ENCODE measurements at places on chromosomes 3 and 15.

- DNase-seq, result no peak
Measured at GRCh38 chr3:23760325-23760724, 45.4 kb upstream of the UBE2E1 start.

DNA sequence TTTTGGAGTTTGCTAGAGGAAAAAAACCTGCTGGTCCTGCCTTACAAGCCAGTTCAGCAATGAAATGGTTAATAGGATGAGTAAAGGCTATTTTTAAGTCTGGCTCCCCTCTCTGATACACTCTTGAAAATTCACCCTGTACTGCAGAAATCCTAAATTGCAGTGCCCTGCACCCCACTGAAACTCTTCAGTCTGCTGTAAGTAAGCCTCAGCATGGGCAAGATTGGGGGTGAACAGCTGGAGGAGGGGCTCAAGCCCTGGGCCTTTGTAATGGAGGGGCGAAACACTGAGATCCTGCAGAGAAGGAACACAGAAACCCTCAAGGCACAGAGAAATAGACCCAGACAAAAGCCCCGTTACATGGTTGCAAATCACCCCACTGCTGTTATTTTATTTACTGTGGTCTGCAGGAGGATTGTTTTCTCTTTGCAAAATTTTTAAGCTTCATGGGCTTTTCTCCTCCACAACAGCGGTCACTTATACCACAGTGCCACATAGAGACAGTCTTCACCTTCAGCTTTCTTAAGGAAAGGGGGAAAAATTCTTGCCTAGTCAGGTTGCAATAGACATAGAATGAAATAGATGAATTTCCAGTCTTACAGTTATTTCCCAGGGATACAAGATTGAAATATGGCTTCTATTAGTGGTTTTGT lies 45.0 kb downstream of the SOX2 start:
- DNase-seq, result no peak

- DNase-seq, result no peak
Measured at GRCh38 chr15:101204739-101205535, 46.9 kb downstream of the CHSY1 start.

- no peak for DNase-seq
Measured at GRCh38 chr3:11312166-11312565, 40.0 kb downstream of the ATG7 start.

- DNase-seq, result no peak
Measured at GRCh38 chr15:46059921-46060594, 425.2 kb downstream of the SQOR start.

DNA sequence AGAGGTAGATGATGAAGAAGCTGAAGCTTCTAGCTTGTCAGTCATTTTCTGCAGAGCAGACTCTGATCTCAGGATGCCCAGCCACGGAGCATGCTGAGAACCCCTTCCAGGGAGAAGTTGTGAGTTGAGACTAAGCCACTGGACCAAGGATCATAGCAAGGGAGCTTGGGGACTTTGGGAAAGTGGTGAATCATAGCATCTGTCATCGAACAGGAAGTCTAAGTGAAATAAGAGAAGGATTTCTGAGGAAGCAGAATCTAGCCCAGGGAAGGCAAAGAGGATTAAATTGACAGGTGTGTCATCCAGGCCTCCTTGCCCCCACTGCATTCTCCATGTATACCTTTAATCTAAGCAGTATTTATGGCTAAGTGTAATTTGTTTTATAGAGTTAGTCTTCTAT lies 71.8 kb upstream of the TMEM108 start:
- no peak for DNase-seq

DNA sequence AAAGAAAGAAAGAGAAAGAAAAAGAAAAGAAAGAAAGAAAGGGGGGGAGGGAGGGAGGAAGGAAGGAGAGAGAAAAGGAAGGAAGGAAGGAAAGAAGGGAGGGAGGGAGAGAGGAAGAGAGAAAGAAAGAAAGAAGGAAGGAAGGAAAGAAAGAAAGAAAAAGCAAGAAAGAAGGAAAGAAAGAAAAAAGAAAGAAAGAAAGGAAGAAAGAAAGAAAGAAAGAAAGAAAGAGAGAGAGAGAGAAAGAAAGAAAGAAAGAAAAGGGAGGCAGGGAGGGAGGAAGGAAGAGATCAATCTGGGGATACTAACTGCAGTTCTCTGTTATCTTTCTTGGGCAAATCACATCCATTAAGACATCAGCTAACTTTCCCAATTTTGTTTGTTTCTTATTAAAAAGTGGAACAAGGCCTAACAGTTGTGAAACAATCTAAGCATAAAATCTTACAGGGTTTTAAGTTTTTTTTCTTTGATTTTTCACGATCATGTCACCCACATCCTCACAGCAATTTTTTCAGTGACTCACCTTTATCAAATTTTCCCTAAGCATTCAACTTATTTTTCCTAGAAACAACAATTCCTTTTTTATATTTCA lies 36.8 kb downstream of the TBC1D2B start:
- no peak for DNase-seq

DNA sequence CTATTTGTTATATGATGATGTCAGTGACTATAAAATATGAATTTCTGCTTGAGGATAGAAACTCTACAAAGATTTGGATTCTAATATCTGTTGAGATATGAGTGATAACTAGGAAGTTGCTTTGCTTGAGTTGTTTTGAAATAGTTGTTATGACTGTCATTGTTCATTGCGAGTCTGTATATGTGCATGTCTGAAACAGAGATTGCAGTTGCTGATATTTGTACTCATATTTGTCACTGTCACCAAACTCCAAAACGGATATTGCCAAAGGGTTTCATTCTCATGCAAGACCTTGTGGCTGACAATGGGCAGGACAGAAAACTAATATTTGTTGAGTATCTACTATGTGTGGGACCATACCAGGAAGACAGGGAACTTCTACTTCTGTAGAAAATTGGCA lies 240.2 kb downstream of the CD47 start:
- no peak for DNase-seq

GRCh38 chr15:66251790-66252684 lies 1.5 kb downstream of the MEGF11 start:
- DNase-seq, result peak; percentile 49

- DNase-seq, result no peak
Measured at GRCh38 chr3:175338775-175339535, 479.8 kb downstream of the NAALADL2 start.

DNA sequence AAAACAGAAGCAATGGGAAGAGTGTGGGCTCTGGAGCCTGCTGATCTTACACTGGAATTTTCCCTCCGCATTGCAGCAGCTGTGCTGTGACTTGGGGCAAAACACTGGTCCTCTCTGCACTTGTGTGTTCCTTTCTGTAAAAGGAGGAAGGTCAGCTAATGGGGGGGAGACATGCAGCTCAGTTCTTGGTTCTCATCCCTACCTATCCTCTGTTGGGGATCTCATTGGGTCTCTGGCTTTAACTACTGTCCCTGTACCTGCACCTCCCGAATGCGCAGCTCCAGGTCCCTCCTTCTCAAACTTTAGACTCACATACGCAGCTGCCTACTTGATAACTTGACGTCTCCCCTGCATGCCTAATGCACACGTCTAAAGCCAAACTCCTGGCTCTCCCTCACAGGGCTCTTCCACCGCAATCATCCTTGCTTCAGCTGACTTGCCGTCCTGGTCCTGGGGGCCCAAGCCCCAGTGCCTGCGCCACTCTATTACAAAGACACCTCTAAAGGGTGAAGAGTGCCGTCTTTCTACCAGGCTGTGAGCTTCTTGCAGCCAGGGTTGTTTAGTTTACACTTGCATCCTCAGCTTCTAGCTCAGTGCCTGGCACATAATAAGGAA lies 5.9 kb upstream of the TMEM44 start:
- no peak for DNase-seq

GRCh38 chr3:138180375-138181029 lies 5.8 kb upstream of the DBR1 start:
- peak; percentile 22 for DNase-seq

- DNase-seq, result no peak
Measured at GRCh38 chr15:92425578-92426225, 32.0 kb downstream of the ST8SIA2 start.

- DNase-seq, result no peak
Measured at GRCh38 chr3:81289676-81290075, 471.8 kb downstream of the GBE1 start.

DNA sequence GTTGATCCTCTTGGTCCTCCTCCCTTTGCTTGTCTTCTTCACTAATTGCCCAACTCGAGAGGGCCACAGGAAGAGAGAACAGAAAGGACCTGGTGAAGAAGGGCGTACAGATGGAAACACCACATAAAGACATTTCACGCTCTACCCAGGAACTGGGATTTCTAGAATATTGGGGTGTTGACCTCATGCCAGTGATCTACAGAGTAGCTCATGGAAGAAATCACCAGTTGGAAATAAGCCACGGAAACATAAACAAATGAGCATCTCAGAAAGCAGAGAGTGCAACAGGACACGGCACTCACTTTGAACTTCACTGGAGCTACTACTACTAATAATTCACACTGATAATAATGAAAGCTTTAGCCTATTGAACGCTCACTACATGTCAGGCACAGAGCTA lies 84.6 kb upstream of the ARHGEF3 start:
- no peak for DNase-seq

DNA sequence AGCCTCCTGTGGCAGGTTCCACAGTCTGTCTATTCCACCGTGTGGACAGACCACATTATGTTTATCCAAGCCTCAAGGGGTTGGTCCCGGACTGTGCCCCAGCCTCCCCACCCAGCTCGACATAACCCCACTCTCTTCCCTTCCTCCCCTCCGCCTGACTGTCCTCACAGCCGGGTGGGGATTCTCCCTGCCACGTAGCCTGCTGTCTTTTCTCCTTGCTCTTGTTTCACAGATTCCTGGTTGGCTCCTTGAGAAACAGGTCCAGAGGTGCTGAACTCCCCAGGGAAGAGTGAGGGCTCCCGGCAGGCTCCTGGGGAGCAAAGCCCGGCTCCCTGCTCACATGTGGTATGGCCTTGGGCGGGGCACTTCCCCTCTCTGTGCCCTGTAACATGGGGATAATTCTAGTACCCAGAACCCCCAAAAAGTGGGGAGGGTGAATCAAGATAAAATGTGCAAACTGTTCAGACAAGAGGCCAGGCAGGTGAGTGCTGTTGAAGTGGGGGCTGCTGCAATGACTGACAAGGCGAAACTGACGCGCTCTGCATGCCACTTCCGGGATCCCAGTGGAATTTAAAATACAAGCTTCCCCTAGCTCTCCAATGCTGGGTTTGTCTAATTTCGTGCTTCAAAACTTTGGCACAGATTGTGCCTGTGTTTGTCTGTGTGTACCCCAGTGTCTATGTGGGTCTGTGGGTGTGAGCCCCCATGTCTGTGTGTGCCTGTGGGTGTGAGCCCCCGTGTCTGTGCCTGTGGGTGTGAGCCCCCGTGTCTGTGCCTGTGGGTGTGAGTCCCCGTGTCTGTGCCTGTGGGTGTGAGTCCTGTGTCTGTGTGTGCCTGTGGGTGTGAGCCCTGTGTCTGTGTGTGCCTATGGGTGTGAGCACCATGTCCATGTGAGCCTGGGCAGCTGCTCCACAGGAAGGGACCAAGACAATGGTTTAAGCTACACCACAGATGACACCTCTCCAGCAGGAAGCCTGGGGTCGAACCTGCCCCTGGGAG lies 160.6 kb upstream of the IQSEC1 start:
- no peak for DNase-seq

- no peak for DNase-seq
Measured at GRCh38 chr3:15948388-15948787, 150.6 kb upstream of the ANKRD28 start.

GRCh38 chr3:17075358-17075757 lies 190.6 kb downstream of the PLCL2 start:
- DNase-seq, result no peak

- no peak for DNase-seq
Measured at GRCh38 chr15:85010386-85011159, 28.9 kb downstream of the PDE8A start.

- DNase-seq, result no peak
Measured at GRCh38 chr3:99669879-99670555, 31.6 kb downstream of the COL8A1 start.

DNA sequence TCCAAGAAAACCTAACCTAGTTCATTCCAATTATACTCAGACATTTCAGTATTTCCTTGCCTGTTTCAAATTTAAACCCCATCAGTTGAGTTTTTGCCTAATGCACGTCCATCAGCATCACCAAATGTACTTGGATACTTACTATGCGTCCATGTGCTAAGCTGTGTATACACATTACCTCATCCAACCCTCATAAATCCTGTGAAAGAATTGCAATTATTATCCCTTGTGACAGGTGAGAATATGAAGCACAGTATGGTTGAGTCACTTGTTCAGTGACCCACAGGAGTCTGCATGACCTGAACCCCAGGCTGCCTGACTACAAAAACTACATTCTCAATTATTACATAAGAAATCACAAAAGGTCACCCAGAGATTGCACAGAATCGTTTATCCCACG lies 2.5 kb downstream of the OR5K2 start:
- DNase-seq, result no peak

GRCh38 chr3:54262541-54262940 lies 140.2 kb downstream of the CACNA2D3 start:
- no peak for DNase-seq

- DNase-seq, result peak; percentile 33
Measured at GRCh38 chr15:52651868-52652267, 27.3 kb downstream of the ATOSA start.

- no peak for DNase-seq
Measured at GRCh38 chr3:42830437-42831320, 21.4 kb downstream of the ACKR2 start.

DNA sequence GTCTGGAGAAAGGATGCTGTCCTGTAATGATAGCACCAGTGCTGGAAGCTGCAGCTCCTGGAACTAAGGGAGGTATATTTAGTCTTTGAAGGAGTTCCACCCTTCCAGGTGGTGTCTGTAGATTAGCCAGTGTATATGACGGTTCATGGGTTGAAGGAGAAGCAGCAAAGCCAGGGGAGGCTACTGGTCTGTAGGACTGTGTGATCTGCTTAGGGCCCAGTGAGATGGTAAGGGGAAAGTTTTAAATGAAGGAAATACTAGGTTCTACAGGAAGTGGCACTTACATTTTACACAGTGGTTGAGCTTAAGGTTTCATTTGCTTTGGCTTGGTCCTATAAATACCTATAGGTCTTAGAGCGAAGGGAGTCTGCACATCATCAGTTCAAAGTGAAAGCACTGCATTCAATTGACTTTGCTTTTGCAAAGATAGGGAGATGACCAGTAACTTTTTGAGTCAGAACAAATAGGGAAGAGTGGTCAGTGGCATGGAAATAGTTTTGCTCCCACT lies 5.6 kb downstream of the SLC25A38 start:
- no peak for DNase-seq

DNA sequence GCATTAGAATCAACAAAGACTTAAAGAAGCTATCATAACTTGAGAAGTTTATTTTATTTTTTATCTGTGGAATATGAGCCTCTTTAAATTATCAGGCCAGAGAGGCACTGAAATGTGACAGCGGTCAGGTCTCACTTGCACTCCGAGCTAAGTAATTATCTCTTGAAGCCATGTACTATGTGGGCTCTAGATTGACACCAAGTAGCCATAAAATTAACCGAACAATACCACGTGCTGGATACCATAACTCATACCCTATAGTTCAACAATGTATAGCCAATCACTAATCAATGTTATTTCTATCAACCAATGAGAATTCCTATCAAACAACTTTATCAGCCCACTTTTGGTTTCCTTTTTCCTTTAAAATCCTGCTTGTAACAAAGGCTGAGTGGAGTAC lies 299.3 kb downstream of the TBC1D5 start:
- DNase-seq, result no peak

- DNase-seq, result no peak
Measured at GRCh38 chr3:13764161-13764560, 115.7 kb downstream of the WNT7A start.

All from activated naive CD4-positive, alpha-beta T cell treated with Interleukin-2 at 50 U/mL for 16 hours (primary cell).